ENCODE measurements at places on chromosomes 1 and 21.

DNA sequence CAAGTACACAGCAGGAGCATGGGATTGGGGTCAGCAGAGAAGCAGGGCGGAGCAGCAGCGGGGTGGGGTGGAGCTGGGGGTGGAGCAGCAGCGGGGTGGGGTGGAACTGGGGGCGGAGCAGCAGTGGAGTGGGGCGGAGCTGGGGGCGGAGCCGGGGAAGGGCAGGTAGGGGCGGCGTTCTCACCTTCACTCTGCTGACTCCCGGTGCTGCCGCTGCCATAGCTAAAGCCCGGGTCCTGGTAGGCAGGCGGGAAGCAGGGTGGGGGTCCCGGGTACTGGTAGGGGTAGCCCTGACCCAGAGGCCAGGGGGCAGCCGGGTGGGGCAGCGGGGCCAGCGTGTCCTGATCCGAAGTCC lies 6.7 kb downstream of the TAS1R3 start:
- DNase-seq: no peak

DNA sequence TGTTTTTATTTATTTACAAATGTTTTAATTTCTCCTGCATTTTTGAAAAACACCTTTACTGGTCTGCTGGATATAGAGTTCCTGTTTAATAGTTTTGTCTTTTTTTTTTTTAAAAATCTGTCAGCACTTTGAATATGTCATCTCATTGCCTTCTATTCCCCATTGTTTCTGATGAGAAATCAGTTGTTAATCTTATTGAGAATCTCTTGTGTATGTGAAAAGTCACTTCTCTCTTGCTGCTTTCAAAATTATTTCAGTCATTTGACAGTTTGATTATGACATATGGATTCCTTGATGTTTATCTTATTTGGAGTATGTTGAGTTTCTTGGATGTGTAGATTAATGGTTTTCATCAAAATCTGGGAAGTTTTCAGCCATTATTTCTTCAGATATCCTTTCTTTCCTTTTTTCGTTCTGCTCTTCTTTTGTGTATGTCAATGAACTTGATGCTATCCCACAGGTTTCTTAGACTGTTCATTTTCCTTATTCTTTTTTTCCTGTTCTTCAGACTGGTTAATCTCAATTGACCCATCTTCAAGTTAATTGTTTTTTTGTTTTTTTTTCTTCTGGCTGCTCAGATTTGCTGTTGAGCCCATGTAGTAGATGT lies 51.2 kb upstream of the CCDC190 start:
- DNase-seq: no peak

DNA sequence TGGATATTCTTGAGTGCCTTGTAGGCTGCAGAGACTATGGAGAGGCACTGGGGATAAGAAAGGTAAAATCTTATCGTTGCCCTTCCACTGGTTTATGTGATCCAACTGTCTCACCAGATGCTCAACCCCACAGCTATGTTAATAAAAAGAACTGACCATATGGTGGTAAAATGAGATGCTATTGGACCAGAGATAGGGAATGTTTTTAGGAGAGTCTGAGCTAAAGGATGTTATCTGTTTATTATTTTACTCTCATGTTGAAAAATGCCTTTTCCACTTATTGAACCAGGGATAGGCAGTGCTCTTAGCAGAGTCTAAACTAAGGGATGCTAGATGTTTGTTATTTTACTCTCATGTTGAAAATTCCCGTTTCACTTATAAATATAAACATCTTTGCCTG lies 172.8 kb upstream of the GREM2 start:
- DNase-seq: no peak

- DNase-seq: no peak
Observed at GRCh38 chr21:33449616-33450015, 30.2 kb downstream of the TMEM50B start.

DNA sequence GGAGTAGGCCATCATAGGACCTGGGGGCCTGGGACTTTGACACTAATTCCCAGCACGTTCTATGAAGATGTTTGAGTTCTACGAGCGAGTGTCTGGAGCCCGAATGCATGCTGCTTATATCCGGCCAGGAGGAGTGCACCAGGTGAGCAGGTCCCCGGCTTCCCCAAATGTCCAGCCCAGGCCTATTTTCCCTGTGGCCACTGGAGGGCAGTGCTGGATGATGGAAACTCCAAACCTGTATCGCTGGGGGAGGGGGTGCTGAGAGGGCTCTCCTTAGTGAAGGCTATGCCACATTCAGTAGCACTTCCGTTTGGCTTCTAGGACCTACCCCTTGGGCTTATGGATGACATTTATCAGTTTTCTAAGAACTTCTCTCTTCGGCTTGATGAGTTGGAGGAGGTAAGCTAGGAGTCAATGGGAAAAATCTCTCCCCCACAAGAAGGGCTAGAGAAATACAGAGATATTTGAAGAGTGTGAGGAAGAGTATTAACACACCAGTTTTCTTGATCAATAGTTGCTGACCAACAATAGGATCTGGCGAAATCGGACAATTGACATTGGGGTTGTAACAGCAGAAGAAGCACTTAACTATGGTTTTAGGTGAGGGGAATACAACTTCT lies 5.2 kb upstream of the FCER1G start:
- peak; percentile 60 for DNase-seq

DNA sequence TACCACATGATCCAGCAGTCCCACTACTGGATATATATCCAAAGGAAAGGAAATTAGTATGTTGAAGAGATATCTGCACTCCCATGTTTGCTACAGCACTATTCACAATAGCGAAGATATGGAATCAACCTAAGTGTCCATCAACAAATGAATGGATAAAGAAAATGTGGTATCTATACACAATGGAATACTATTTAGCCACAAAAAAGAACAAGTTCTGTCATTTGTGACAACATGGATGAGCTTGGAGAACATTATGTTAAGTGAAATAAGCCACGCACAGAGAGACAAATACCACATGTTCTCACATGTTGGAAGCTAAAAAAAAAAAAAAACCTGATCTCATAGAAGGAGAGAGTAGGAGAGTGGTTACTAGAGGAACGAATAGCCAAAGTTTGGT lies 17.7 kb downstream of the ATPAF1 start:
- no peak for DNase-seq

GRCh38 chr1:47761201-47761930 lies 235.8 kb downstream of the TRABD2B start:
- no peak for DNase-seq

DNA sequence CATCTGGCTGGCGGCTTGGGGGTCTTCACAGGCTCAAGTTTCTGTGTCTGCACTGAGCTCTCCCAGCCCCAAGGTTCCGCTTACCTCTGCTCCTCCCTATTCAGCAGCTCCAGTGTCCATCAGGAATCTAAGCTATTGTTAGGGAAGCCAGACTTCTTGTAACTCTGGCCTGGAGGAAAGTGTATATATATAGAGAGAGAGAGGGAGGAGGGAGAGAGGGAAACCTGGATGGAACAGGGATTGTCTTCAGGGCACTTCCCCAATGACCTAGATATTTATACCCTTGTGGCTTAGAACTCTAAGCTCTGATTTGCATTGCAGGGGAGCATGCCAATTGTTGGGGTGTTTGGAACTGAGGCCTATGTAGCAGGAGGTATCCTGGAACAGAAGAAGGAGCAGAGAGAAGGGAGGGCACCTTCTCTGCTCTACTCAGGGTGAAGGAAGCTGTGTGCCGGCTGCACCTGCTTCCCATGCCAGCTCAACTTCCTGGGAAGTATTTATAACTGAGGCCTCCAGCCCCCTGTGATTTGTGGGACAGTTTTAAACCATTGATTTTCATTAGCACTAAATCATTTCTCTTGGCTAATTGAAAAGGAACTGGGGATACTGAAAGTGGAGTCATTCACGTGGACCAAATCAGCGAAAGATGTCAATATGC lies 70.9 kb downstream of the NAV1 start:
- no peak for DNase-seq

DNA sequence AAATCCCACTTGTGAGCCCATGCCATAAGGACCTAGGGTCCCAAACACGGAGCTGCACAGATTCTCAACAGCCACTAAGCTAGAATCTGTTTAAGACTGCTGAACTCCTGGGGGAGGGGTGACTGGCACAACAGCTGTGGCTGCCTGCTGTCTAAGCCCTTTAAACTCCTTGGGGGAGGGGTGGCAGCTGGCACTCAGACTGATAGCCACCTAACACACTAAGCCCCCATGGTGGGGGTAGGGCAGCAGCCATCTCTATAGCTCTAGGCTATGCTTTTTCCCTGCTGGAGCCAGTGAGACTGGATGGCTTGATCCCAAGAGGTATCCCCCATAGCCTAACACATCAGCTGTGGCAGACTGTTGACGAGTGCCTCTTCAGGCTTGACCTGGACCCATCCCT lies 73.3 kb upstream of the FMO3 start:
- DNase-seq: no peak

DNA sequence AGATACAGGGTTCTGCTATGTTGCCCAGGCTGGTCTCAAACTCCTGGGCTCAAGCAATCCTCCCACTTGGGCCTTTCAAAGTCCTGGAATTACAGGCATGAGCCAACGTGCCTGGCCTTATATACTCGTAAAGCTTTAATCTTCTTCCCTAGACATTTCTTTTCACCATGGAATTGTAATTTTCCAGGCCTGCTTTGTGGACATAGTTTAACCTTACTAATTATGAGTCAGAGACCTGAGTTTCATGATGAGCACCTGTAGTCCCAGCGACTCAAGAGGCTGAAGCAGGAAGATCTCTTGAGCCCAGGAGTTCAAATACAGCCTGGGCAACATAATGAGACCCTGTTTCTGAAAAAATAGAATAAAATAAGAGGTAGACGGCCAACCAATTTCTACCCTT lies 12.3 kb downstream of the PATJ start:
- no peak for DNase-seq

- DNase-seq: peak; percentile 50
Observed at GRCh38 chr21:33668180-33668579, 25.9 kb downstream of the ITSN1 start.

- no peak for DNase-seq
Observed at GRCh38 chr21:35032474-35033263, 16.4 kb downstream of the RUNX1 start.

Data from fibroblast of skin of abdomen (primary cell).